ENCODE measurements at places on chromosomes 7 and 10. TPM values are rescaled to one million over a fixed set of nuclear protein-coding genes. Genes with fewer than 3 reads are reported as not detected.

The LIMK1 gene
- 17.7 TPM for total RNA-seq

The CYP3A7 gene
- not detected for total RNA-seq

The NUTM2A gene
- total RNA-seq, result 1.1 TPM

The C10orf88 gene
- 13.2 TPM for total RNA-seq

The ADAM8 gene
- total RNA-seq, result 107 TPM

The PKD2L1 gene
- not detected for total RNA-seq

The TPST1 gene
- 2.6 TPM for total RNA-seq

The DHX32 gene
- 10.7 TPM for total RNA-seq

The NPC1L1 gene
- total RNA-seq, result 0.10 TPM

DNA sequence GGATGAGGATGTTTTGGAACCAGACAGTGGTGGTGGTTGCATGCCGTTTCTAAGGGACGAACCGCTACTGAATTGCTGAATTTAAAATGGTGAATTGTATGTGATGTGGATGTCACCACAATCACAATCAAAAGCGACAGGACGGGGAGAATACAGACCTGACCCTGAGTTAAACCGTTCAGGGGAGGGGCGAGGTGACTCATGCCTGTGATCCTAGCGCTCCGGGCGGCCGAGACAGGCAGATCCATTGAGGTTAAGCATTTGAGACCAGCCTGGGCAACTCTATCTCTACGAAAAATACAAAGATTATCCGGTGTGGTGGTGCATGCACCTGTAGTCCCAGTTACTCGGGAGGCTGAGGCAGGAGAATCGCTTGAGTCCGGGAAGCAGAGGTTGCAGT lies 46.4 kb downstream of the UNCX start:
- no peak overlapping the region for H3K27ac ChIP-seq
- H3K27me3 ChIP-seq, result no peaks in the 10 kb centered on the region
- H3K36me3 ChIP-seq, result no peaks in the 10 kb centered on the region
- H3K4me3 ChIP-seq, result no peak overlapping the region

DNA sequence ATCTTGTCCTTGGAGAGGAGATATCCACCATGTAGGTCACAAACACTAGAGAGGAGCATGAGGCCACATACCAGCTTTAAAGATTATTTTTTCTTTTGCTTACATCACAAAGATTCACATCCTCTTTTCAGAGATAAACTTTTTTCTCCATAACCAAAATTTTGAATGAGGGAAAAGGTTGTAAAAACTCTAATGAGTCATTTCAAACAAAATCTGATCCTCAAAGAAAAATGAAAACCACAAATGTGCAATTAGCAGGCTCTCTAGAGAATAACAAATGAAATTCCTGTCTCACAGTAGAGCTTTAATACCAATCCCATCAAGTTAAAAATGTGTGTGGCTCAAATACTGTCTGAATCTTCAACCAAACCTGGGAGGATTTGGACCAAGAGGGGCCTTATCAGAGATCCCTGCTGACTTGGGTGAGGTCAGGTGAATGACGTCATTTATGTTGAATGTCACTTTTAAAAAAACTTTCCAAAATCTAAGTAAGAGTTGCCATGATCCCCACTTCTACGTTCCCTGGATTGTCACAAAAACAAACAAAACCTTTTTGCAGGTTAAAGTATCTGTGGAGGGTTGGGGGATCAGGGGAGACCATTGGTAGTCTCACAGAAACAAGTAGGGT lies 261.5 kb upstream of the NPSR1 start:
- no peaks in the 10 kb centered on the region for H3K36me3 ChIP-seq
- no peak overlapping the region for H3K4me3 ChIP-seq
- H3K27ac ChIP-seq, result no peak overlapping the region

DNA sequence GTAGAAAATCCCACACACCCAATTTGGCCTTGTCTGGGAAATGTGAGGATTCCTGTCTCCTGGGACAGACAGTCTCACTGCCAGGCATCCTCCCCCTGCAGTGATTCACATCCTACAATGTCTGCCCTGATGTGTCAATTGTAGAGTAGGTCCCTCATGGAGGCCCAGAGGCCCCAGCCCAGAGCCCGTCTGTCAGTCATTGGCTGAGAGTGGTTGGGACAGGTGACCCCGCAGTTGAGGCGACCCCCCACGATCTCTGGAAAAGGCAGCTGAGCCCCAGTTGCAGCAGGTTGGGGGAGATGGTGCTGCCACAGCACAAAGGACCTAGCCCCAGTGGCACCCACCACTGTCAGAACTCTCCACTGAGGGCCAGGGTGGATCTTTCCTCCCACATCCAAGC lies 84.3 kb upstream of the INSIG1 start:
- no peaks in the 10 kb centered on the region for H3K4me1 ChIP-seq
- no peaks in the 10 kb centered on the region for H3K36me3 ChIP-seq
- H3K4me3 ChIP-seq, result no peak overlapping the region
- no peaks in the 10 kb centered on the region for H3K27me3 ChIP-seq
- no peak overlapping the region for H3K27ac ChIP-seq

DNA sequence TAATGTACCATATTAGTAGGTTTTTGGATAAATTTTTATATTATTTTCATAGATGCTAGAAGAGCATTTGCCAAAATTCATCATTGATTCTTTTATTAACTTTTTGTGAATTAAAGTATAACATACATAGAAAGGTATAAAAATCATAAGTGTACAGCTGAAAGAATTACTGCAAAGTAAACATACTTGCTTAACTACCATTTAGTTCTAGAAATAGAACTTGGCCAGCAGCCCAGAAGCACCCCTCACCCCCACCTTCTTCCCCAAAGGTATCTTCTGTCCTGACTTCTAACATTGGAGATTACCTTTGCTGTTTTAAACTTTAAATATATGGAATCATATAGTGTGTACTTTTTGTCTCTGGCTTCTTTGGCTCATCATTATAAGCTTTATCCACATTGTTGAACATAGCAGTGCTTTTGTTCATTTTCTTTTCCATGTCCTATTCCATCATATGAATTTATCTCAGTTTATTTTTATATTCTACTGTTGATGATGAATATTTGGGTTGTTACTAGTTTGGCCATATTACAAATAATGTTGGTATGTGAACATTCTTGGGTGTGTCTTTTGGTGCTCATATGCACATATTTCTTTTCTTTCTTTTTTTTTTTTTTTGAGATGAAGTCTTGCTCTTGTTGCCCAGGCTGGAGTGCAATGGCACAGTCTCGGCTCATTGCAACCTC lies 142.8 kb downstream of the ADK start:
- no peaks in the 10 kb centered on the region for H3K36me3 ChIP-seq
- H3K27me3 ChIP-seq, result no peaks in the 10 kb centered on the region
- no peaks in the 10 kb centered on the region for H3K4me1 ChIP-seq
- no peak overlapping the region for H3K4me3 ChIP-seq

- peaks cover 6% of the 10 kb centered on the region for H3K36me3 ChIP-seq
- no peak for DNase-seq
- no peak overlapping the region for H3K27ac ChIP-seq
- H3K4me3 ChIP-seq, result no peak overlapping the region
- no peaks in the 10 kb centered on the region for H3K27me3 ChIP-seq
- H3K4me1 ChIP-seq, result no peaks in the 10 kb centered on the region
These were observed 33.7 kb downstream of the R3HCC1L start for GRCh38 chr10:98168147-98168546.

DNA sequence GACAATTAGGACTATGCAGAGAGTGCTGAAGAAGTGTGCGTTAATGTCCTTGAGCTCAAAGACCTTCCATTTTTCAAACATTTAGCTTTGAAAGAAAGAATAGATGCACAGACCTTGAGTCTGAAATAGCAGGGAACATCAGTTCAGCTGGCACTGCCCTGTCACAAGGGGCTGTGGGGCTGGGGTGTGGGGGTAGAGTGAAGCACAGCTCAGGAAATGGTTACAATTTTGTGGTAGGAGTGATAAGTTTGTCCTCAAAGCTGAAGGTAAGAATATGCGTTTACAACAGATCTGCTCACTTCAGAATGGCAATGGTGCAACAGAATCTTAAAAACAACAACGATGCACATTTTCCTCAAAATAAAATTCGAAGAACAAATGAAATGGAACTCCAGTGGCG lies 33.6 kb downstream of the SMKR1 start:
- peaks cover 2% of the 10 kb centered on the region for H3K4me1 ChIP-seq
- no peak overlapping the region for H3K4me3 ChIP-seq
- H3K27me3 ChIP-seq, result peaks cover 4% of the 10 kb centered on the region
- peak overlapping the region; percentile 32 for H3K27ac ChIP-seq
- DNase-seq, result peak; percentile 21
- H3K36me3 ChIP-seq, result no peaks in the 10 kb centered on the region

GRCh38 chr10:621513-621912 lies 68.0 kb downstream of the DIP2C start:
- no peak for DNase-seq
- no peaks in the 10 kb centered on the region for H3K36me3 ChIP-seq
- peaks cover 3% of the 10 kb centered on the region for H3K27me3 ChIP-seq
- H3K4me1 ChIP-seq, result no peaks in the 10 kb centered on the region

DNA sequence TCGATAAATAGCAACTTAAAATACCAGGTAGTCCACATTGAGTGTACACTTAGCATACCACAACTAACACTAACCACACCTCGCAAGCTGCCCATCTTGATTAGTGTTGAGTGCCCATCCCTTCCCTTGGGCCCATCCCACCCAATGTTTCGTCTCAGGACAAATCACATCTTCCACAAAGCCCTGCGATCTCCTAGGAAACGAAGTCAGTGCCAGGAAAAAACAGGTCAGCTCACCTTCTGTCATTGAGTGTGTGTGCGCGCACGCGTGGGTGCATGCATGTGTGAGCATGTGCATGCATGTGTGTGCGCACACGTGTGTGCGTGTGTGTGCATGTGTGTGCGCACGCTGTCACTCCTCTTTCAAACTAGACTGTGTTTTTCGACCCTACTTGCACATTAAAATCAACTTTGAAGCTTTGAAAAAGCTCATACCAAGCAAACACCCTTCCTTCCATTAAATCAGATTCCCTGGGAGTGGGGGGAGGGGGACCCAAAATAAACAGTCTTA lies 48.8 kb upstream of the OPALIN start:
- no peak overlapping the region for H3K27ac ChIP-seq
- DNase-seq, result no peak
- no peak overlapping the region for H3K4me3 ChIP-seq
- H3K27me3 ChIP-seq, result peaks cover 25% of the 10 kb centered on the region

DNA sequence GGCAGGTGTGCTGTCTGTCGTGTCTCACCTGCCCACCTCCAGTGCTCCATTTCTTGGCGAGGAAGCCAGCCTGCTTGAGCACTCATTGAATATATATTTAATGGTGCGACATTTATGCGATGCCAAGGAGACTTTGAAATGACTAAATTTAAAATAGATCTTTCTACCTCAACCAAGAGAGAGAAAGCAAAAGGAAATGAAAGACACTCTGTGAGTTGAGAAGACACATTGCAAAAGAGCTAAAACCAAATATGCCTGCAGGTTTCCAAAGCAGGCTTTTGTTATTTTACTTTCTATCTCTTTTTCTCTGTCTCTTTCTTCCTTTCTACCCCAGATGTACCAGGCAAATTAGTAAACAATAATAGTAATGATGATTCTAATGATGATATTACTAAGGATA lies 53.6 kb upstream of the AOAH start:
- no peaks in the 10 kb centered on the region for H3K27me3 ChIP-seq
- no peaks in the 10 kb centered on the region for H3K36me3 ChIP-seq
- peaks cover 63% of the 10 kb centered on the region for H3K4me1 ChIP-seq
- H3K4me3 ChIP-seq, result no peak overlapping the region
- peak overlapping the region; percentile 80 for H3K27ac ChIP-seq

- H3K36me3 ChIP-seq, result peaks cover 4% of the 10 kb centered on the region
- peaks cover 4% of the 10 kb centered on the region for H3K4me1 ChIP-seq
- H3K4me3 ChIP-seq, result no peak overlapping the region
- DNase-seq, result no peak
These were observed 142.6 kb upstream of the KAT6B start for GRCh38 chr10:74683621-74684364.
